Stimulated activated CD4-positive, alpha-beta T cell treated with anti-CD3 and anti-CD28 coated beads, Interleukin-1b, Interleukin-23, amount 100 ng/mL, for 24 hours (primary cell): ENCODE measurements at places on chromosomes 2 and 18.
A peak's percentile ranks its signal among the peaks of the same experiment; 100 is the strongest.

- DNase-seq: no peak
Observed at GRCh38 chr2:163852616-163853015, 116.8 kb upstream of the FIGN start.

- no peak for DNase-seq
Observed at GRCh38 chr2:241888641-241889040, 19.1 kb downstream of the RTP5 start.

GRCh38 chr2:160345071-160345764 lies 145.1 kb upstream of the ITGB6 start:
- DNase-seq: no peak

GRCh38 chr2:211085056-211085680 lies 528.8 kb downstream of the CPS1 start:
- DNase-seq: no peak

DNA sequence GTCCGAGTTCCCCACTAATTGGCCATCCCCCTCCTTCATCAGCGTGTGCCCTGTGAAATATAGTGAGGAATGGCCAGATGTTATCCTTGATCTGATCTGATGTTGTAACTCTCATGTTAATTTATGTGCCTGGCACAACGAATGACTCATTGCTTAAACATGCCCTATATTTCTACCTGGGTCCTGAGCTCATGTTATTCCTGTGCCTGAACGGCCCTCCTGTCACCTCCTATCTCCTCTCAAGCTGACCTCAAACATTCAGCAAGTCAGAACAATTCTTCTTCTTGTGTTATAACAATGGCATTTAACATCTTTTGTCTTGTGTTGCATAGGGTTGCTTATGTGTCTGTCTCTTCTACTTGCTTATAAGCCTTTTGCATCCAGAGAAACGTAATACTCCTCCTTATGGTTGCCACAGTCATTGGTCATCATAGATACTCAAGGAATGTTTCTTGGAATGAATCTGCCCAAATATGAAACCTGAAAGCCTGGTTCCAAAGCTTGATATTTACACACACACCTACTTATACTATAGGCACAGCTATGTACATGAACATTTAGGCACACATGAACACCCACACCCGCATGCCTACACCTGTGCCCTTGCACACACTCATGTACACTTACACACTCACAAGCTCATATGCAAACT lies 80.2 kb upstream of the PHLPP1 start:
- no peak for DNase-seq

GRCh38 chr2:119126650-119127049 lies 31.9 kb downstream of the C1QL2 start:
- peak; percentile 5 for DNase-seq

GRCh38 chr2:45261746-45262145 lies 252.5 kb upstream of the SIX2 start:
- no peak for DNase-seq

- DNase-seq: no peak
Observed at GRCh38 chr2:168457190-168457895, 1.3 kb downstream of the CERS6 start.

- DNase-seq: no peak
Observed at GRCh38 chr2:54384301-54385203, 71.6 kb upstream of the SPTBN1 start.

DNA sequence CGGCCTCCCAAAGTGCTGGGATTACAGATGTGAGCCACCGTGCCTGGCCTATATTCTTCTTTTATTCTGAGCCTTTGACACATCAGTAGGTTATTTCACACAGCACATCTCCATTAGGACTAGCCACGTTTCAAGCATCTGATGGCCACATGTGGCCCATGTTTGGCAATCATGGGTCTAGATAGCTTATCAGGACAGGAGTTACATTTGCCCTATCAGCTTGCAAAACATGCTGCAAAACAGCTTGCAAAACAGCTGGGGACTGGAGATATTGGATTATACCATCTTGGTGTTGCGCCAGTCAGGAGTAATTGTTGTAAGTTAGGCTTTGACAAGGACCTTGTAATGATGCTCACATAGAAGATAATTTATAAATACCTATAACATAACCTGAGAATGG lies 94.9 kb downstream of the GBX2 start:
- no peak for DNase-seq

DNA sequence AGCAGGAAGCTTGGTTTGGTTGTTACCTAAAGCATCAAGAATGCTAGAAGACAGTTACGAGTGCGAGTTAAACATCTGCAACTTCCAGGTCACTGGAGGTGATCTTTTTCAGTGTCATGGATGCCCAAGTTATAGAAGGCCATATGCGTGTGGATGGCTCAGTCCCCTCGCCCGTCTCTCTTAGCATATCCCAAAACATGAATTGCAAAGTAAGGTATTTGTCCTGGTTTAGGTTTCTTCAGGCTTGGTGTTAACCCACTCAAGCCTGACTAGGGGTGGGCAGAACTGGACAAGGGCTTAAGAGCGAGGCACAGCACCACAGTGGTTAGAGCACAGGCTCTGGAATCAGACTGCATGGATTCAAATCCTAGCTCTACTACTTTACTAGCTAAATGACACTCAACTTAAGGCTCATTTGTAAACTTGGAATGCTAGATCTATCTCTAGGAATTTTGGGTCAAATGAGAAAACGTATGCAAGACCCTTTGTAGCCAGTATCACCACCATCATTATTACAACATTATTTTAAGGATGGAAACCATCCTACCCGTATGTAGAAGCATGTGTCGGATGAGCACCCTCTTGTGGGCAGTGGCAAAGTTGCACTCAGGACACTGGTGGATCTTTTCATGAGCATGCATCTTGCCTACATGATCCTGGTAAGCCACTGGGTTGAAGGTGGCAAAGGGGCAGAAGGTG lies 11.2 kb downstream of the ZNF142 start:
- no peak for DNase-seq

DNA sequence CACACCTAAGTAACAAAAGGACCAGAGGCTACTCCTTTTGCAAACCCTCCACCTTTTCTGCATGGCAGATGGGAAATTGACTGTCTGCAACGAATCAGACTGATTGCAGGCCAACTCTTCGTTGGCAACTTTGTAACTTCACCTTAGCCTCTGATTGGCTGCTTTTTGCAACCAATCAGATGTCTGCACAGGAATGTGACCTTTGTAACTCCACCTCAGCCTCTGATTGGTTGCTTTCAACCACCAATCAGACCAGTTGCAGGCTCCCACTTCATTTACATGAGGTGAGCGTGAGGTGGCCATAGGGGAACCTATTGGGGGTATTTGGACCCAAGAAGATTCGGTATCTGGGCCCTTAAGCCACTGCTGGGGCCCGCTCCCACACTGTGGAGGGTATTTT lies 209.0 kb downstream of the EN1 start:
- DNase-seq: no peak

- DNase-seq: peak; percentile 64
Observed at GRCh38 chr2:128232965-128233789, 85.5 kb downstream of the HS6ST1 start.

DNA sequence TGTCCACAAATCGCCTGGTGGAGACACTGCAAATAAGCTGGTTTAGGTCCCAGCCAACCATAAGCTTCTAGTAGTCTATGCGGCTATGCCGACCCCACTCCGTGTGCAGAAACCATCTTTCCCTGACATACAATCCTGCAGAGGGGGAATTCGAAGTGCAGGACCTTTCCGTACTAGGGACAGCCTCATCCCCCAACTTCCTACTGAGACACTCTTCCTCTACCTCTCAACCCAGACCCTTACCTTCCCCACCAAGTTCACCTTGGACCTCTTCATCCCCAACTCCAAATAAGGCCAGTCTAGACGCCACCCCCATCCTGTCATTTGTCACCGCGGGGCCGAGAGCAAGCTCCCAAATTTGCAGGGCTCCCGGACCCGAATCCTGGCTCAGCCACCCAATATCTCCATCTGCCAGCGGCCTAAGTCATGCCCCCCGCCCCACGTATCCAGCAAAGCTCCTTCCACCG lies 496 bp downstream of the SUCLG1 start:
- no peak for DNase-seq

- no peak for DNase-seq
Observed at GRCh38 chr18:76672627-76673026, 149.7 kb upstream of the ZNF236 start.

DNA sequence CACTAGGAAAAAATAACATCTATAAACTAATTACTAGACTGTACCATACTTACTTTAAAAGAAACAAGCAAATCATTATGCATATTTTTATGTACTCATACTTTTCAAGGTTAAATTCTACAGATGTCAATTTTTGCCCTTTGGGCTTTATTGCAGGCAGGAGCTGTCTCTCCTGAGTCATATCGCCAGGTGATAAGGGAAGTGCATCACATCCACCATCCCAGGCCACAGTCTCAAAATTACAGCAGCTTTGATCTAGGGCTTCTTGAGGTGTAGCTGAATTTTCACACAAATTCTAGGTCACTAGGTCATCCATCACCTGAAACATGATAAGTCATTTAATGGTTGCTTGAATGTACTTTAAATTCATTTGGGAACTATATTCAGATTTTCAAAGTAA lies 38.4 kb upstream of the FRZB start:
- no peak for DNase-seq

DNA sequence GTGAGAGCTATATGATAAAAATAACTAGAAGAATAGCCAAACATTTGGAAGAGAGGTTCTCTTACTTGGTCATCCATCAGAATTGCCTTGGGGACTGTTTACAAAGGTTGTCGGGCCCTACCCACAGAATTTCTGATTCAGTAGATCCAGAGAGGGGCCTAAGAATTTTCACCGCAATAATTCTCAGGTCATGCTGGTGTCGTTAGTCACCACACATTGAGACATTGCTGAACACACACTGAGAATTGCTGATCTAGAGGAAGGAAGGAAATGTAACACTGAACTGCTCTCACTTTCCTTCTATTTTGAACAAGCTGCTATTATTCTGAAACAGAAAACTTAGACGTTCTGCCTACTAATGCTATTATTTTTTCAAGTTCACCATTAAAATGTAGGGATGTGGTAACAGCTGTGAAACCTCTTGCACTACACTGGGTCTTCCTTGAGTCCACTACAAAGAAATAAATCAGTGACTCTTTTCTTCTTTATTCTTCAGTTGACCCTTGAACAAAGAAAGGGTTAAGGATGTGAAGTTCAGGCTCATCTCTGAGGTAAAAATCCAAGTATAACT lies 491.3 kb downstream of the DPP10 start:
- DNase-seq: no peak

GRCh38 chr2:181394741-181395437 lies 62.3 kb upstream of the ITGA4 start:
- no peak for DNase-seq

- DNase-seq: no peak
Observed at GRCh38 chr2:14952400-14952963, 320.0 kb downstream of the LRATD1 start.

DNA sequence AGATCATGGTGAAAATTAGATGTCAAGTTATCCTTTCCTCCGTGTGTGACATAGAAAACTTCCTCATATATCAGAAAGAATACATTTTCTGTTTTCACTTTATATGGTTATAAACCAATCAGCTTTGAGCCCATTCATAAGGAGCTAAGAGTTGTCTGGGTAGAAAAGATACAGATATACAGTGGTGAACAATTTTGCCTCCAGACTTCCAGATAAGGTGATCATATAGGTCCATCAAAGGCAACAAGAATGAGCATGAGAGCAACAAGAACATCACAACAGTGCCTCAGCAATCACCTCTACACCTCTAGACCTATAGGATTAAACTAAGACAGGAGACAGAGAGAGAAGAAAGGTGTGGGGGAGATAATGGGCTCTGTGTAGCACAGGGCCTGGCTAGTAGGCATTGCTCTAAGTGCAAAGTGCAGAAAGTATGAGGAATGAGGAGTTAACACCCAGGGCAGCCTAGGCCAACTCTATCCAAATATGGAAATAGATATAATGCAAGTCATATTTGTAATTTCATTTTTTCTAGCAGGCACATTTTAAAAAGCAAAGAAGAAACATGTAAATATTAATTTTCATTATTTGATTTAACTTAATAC lies 8.3 kb downstream of the TNP1 start:
- DNase-seq: no peak

- no peak for DNase-seq
Observed at GRCh38 chr2:4515871-4516761, 812.7 kb downstream of the DCDC2C start.

DNA sequence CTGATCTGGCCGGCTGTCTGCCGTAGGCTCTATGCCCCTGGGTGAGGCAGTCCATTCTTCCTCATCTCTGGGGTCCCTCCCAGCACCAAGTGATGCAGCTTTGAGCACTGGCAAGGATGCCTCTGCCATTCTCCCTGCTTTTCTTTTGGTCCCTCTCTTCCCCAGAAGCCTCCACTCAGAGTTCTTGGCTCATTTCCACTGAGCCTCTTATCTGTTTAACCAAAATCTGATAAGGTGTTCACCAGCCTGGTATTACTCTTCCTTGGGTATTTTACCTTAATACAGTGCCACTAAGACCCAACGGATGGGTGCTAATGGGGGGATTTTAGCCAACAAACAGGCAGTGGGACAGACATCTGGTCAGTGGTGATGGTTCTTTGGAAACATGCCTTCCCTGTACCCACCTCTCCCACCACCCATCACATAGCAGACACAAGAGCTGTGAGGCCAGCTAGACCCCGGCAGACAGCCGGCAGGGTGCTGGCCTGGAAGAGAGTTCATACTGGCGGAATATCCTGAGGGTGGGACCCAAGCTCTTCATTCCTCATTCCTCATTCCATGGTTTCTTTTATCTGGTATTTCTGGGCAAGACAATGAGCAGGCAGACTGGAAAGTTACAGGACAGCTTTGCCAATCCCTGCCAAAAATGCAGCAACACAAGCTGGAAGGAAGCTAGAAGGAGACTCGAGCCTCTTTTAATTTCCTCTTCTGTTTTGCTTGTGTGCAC lies 34.6 kb downstream of the ZBTB7C start:
- no peak for DNase-seq

GRCh38 chr2:26725521-26725820 lies 32.9 kb downstream of the KCNK3 start:
- no peak for DNase-seq

- DNase-seq: no peak
Observed at GRCh38 chr2:19627359-19627758, 268.9 kb upstream of the OSR1 start.

DNA sequence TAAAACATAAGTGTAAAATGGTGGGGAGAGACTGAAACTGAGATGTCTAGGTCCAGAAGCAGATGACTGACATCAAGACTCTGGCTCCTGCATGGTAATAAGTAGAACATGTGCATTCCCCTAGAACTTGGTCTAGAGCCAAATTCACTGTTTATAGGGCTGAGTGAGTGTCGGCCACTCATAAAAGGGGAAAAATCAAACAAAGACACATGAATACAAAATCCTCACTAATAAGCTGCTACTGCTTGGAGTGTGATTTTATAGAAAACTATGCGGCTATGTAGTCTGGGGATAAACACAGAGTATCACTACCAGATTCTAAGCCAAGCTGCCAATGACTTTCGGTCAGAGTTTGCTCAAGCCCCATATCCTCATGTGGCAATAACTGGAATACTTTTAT lies 1080.8 kb upstream of the DDX18 start:
- DNase-seq: no peak

GRCh38 chr2:28252311-28252710 lies 140.3 kb upstream of the FOSL2 start:
- no peak for DNase-seq

DNA sequence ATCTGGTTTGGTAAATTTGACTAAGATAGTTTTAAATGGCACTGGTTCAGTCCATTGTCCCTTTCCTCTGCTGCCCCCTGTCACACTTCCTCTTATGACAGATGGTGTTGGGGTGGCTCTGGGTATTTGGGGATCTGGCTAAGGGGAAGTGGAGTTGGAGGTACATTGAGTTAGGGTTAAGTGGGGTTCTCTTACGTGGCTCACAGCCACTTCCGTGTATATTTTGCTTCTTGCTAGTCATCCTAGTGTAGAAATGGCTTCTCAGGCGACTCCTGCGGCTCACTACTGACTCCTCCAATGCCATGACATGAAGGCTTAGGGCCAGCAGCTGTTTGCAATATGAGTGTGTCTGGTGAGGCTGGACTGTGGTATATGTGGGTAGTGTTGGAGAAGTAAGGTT lies 187.0 kb downstream of the HAUS1 start:
- no peak for DNase-seq
